ENCODE measurements at places on chromosomes 4 and X.
A peak's percentile ranks its signal among the peaks of the same experiment; 100 is the strongest.

DNA sequence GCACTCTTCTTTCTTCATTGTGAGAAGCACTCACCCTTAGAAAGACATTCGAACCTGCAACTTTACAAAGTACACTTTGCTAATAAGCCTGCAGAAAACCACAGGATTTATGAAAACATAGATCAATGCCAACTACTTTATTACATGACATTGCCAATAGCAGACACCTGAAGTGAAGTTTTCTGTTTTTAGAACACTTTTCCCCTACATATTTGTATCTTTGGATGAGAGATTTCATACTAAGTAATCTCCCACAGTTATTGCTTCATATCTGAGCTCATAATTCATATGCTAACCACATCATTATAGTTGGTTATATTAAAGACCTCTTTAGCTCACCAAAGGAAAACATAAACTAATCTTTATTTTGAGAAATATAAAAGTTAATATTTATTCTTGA, 276.5 kb upstream of the CTSO start:
- DNase-seq = no peak

DNA sequence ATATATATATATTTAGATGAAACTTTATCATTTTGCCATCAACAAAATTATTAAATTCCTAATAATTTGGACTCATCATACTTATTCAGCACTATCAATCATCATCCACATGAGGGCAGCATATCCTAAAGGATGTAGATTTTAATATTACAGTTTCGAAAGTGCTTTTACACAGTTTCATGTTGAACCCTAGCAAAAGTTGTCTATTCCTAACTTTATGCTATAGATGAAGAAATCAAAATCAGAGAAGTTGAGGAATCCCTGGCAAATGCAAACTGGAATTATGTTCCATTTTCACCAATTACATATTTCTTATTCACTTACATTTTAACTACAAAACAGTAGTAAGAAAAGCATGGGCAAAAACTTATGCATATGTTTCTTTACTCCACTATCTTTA, 36.6 kb upstream of the UGT2A1 start:
- no peak for DNase-seq

GRCh38 chr4:138870737-138871554, 144.6 kb upstream of the NOCT start:
- DNase-seq = peak; percentile 38

- DNase-seq = no peak
Measured at GRCh38 chr4:112726041-112726440, 89.1 kb downstream of the LARP7 start.

DNA sequence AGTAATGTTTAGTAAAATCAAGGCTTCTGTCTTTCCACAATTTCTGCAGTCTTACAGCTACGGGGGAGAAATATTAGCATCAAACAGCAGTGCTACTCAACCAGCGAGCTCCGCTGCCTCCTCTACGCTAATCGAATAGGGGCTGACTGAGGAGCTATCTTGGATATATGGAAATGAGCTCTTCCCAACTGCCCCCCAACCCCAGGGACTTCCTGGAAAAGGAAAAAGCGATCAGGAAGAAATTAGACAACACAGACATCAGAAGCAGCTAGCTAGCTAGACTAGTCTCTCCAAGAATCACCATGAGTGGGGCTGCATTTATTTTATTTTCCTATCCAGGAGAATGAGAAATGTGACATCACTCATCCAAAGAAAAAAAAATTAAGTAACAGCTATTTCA, 7.6 kb downstream of the NKX6-1 start:
- no peak for DNase-seq

- DNase-seq = no peak
Measured at GRCh38 chrX:9865804-9866472, 79.7 kb downstream of the SHROOM2 start.

GRCh38 chr4:184417802-184418511, 56.4 kb downstream of the IRF2 start:
- peak; percentile 79 for DNase-seq

- no peak for DNase-seq
Measured at GRCh38 chr4:54065282-54066087, 1.1 kb upstream of the CHIC2 start.

GRCh38 chrX:127552571-127552970, 499.6 kb downstream of the ACTRT1 start:
- DNase-seq = no peak

DNA sequence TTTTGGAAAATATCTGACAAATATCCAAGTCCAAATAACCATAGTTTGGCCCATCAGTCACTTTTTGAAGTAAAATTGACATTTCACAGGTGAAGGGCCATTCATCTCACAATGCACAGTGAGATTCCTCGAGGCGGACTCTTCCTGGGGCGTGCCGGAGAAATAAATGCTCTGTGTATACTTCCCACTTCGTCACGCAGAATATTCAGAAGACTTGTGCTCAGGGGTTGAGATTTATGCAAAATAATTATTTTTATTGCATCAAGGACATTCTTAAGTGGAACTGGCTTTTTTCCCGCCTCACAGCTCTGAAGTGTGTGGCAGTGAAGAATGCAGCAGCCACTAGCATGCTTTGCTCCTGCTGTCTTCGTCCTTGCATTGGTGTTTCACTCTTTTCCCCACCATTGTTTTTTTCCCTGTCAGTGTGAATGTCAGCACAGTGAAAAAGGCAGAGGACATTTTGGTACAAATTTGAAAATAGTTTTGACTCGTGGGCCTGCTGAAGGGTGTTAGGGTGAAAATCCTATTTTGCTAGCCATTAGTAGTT, 70.6 kb downstream of the FAM193A start:
- no peak for DNase-seq

DNA sequence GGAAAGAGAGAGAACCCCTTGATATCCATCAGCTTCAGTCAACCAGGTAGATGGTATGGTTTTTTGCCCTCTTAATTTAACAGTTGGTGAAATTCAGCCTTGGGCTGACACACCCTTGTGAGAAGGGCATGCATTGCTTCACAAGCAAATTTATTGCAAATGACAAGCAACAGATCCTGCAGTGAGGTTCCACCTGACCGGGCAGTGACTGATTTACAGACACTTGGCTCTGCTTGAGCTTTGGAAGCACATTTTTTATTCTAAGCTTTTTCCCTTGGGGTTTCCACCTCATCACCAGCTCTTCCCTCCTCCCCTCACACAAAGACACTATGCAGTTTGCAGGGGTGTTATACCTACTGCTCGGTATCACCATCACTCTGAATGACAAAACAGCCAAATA, 28.3 kb upstream of the SERTM2 start:
- no peak for DNase-seq

DNA sequence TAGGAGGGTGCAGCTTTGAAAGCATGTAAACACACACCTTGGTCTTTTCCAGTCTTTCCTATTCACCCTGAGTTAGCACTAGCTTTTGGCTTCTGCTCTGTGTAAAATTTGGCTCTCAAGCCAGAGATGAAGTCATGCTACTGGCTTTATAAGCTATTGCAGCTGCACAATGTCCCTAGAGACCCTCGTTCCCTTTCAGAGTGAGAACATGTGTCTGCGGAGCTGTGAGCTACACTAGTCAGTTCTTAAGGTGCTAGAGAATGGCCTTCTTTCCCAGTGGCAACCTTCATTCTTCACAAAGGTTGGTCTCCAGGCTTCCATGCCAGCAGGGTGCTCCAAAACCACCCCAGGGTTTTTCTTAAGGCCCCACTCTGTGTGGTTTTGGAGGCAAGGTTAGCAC, 199.1 kb downstream of the SPATA18 start:
- no peak for DNase-seq

GRCh38 chrX:55167124-55167803, 52.9 kb upstream of the PAGE5 start:
- no peak for DNase-seq

DNA sequence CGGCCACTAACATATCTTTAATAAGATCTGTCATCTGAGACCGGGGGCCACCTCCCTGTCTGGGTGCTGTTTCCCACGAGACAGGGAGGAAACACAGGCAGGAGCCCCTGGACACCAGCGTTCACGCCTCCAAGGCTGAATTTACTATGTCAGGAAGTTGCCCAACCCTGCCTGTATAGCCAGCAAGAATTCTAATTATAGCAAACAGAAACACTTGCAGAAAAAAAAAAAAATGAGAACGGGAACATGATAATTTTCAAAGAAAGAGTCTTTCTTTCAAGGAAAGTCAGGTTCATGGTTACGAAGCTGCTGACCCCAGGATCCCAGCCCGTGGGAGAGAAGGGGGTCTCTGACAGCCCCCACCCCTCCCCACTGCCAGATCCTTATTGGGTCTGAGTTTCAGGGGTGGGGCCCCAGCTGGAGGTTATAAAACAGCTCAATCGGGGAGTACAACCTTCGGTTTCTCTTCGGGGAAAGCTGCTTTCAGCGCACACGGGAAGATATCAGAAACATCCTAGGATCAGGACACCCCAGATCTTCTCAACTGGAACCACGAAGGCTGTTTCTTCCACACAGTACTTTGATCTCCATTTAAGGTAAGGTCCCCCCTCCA, at the start of gene IL3RA:
IL3RA (plus strand) TSS at position 455 of the 613 bp plus-strand sequence. CDS start 4,981 bp downstream, outside the sequence.
- DNase-seq = no peak

DNA sequence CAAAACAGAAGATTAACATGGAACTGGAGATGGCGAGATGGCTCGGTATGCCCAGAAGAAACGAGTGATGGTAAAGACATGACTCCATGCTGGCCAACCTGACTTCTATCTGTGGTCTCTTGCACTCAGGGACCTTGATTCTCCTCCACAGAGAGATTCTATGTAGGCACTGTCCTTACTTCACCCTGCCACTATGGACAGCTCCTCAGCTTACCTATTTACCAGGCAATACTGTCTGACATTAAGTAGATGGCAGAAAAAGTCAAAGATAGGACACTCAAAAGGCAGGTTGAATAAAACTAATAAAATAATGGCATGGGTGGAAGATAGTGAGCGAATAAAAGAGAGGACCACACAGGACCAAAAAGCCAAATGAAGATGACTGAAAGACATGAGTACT, 35.2 kb upstream of the NDNF start:
- no peak for DNase-seq

- peak; percentile 88 for DNase-seq
Measured at GRCh38 chr4:24794916-24795665, at the start of gene SOD3. SOD3 (plus strand) TSS chr4:24795573; CDS start chr4:24799522, 3,949 bp downstream.

DNA sequence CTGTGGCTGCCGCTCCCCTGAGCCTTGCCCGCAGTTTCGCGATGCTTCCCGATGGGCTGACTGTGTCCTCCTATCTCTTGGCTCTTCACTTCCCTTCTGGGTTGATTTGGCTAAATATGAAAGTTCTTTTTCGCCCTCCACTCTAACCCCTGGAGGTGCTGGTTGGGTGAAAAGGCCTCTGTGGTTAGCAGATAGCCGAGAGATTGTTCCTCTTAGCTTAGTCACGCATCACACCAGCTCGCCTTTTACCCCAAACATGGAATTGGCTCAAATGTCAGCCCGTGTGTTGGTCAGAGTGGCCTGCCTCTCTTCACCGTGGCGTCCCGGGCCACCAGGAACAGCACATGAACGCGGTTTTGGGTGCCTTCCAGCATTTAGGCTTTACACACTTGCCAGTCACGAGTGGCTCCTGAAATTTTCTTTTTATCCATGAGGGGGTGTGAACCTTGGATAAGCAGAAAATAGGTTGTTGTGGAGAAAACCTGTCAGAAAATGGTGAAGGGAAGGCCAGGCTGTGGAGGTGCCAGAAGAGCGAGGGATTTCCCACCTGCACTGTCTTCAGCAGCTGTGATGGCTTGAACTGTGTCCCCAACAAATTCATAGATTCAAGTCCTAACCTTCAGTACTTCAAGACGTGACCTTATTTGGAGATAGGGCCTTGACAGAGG, 8.9 kb downstream of the CLCN4 start:
- no peak for DNase-seq

DNA sequence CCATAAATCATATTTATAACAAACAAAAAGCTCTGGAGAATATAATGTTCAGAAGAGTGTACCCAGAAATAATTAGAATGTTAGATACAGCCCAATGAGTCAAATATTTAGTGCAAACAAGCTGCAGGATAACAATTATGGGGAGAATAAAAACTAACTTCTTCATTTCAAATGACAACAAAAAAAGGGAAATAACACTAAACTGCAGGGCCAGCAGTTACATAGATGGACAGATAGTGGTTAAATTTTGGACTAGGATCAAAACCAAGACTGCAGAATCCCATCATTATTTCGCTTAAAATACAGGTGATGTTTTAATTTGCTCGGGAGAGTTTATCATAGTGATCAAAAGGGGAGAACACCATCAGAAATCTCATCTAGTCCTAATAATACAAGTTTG, 617 bp upstream of the GPR34 start:
- no peak for DNase-seq

DNA sequence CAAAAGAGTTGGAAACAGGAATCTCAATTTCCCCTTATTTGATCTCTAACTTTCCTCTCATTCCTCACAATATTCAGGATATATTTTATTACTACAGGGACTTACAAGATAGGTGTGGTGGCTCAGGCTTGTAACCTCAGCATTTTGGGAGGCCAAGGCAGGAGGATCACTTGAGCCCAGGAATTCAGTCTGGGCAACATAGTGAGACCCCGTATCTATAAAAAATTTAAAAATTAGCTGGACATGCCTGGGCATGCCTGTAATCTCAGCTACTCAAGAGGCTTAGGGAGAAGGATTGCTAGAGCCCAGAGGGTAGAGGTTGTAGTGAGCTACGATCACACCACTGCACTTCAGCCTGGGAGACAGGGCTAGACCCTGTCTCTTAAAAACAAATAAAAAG, 200.4 kb downstream of the CAMK2D start:
- no peak for DNase-seq

- no peak for DNase-seq
Measured at GRCh38 chr4:53744446-53745160, 153.3 kb upstream of the LNX1 start.

GRCh38 chrX:37998586-37999262, 7.6 kb upstream of the SYTL5 start:
- DNase-seq = peak; percentile 38

GRCh38 chr4:129916991-129917390, 821.0 kb downstream of the C4orf33 start:
- DNase-seq = no peak

DNA sequence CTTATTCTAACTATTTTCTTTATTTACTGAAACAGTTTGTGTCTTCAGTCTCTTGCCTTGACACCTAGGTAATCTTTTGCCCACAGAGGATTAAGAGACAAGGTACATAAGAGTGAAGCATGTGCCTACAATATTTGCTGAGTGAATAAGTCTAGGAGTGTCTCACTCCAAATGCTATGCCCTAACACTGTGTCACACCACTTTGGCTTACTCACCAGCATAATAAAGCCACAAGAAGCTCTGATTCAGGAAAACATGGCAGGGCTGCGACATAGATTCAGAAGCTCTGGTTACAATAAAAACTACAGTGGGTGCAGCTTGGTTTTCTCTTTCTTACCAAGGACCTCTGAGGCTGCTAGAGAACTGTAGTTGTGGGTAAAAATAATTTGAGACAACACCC, 127.1 kb downstream of the RBM46 start:
- peak; percentile 51 for DNase-seq

DNA sequence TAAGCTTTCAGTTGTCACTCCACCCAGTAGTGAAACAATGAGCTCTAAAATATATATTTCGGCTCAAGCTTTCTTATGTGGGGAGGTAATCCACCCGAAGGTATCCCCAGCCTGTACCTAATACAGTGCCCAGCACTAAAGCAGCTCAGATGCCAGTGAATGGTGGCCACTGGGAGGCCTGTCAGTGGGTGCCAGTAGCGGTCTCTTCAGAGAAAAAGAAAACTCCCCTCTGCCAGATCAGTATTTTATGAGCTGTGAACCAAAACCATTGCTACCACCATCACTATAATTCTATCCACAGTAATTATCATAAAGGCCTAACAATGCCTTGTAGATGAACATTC, 835 bp upstream of the NFKB1 start:
- DNase-seq = no peak

- DNase-seq = peak; percentile 21
Measured at GRCh38 chr4:166816890-166817289, 417.4 kb downstream of the SPOCK3 start.

GRCh38 chr4:110615353-110616237, 7.3 kb downstream of the PITX2 start:
- DNase-seq = no peak

All from HCEC 1CT (cell line).